ENCODE measurements at places on chromosomes 5 and 9. TPM values are rescaled to one million over a fixed set of nuclear protein-coding genes. Genes with fewer than 3 reads are reported as not detected.

Gene COL23A1
- total RNA-seq: not detected

Gene AGXT2
- not detected for total RNA-seq

Gene BTNL3
- not detected for total RNA-seq

Gene PCDHA6
- 0.08 TPM for total RNA-seq

Gene RALGPS1
- total RNA-seq: 2.5 TPM

Gene CCDC171
- 0.53 TPM for total RNA-seq

Gene CXCL14
- total RNA-seq: 0.37 TPM
